ENCODE measurements at places on chromosomes 16 and 17.

- DNase-seq = no peak
Observed at GRCh38 chr17:2024572-2025219, 438 bp downstream of the RTN4RL1 start.

GRCh38 chr17:2828397-2829038 is 32.3 kb downstream of the RAP1GAP2 start:
- DNase-seq = no peak

DNA sequence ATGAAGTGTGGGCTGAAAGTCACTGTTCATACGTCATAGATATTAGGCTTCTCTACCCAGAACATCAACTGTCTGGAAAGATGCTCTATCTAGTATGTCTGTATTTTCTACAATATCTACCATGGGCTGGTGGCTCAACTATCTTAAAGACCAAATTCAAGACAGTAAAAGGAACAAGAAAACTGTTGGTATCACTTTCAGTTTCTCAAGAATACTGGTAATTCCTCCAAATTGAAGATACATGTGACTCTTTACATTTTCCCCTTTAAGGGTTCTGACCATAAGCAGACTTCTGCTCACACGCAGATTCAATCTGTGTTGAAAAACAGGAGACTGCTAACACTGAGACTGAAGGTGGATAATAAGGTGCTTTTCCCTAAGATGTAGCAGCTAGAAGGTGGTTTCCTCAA is 24.2 kb downstream of the XPO6 start:
- DNase-seq = no peak

- no peak for DNase-seq
Observed at GRCh38 chr16:64295466-64295865, 826.4 kb downstream of the CDH11 start.

DNA sequence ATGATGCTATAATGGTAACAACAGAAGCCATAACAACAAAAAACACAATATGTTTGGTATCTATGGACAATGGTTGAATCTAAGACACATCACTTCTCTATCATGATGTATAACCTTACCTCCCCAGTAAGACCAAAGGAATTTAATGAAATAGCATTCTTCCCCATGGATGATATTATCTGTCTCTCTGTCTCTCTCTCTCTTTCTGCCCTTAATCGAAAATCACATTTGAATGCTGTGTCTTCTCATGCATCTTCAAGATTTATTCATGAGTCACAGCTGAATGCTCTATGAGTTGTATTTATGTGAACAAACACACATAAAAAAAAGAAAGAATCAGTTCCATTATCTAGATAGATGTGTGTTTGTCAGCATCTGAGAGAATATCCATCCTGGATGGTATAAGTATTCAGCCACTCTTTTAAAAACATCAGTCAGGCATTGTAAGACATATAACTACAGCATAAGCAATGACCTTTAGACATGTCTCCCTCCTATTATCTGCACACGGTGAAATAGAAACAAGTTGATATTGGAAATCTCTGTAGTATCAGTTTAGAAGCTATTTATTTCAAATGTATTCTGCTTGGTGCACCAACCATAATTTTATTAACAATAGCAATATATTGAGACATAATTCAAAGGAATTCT is 433.3 kb downstream of the TOX3 start:
- DNase-seq = no peak

DNA sequence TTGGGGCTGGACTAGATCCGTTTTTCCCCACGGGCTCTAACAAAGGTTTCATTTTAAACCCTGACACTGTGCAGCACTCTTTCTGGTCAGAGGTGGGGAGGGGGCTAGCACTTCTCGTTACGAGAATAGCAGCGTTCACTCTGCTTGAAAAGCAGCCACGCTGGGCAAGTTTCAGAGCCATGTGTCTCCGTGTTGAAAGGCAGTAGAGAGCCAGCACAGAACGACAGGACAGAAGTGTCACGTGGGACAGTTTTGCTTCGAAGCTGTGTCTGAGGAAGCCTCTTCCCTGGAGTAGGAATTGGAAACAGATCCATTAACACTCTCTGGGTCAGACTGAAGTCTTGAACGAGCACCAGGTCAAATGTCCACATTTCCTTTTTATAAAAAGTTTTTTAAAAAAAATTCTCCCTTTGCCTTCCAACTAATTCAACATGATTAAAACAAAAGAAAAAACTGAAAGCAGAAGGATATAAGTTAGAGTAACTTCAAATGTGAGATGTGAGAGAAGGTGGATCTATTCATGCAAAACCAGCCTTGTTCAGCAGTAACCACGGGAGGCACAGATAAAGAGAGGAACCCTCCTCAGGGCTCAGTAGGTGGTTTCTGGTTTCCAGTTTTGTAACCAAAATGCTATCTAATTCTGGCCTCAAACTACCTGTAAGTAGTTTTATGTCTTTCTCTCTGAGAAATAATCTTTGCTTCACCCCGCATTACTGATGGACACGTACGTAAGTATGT is 65.0 kb downstream of the SMG6 start:
- no peak for DNase-seq

- no peak for DNase-seq
Observed at GRCh38 chr17:55735731-55736405, 13.2 kb upstream of the TMEM100 start.

DNA sequence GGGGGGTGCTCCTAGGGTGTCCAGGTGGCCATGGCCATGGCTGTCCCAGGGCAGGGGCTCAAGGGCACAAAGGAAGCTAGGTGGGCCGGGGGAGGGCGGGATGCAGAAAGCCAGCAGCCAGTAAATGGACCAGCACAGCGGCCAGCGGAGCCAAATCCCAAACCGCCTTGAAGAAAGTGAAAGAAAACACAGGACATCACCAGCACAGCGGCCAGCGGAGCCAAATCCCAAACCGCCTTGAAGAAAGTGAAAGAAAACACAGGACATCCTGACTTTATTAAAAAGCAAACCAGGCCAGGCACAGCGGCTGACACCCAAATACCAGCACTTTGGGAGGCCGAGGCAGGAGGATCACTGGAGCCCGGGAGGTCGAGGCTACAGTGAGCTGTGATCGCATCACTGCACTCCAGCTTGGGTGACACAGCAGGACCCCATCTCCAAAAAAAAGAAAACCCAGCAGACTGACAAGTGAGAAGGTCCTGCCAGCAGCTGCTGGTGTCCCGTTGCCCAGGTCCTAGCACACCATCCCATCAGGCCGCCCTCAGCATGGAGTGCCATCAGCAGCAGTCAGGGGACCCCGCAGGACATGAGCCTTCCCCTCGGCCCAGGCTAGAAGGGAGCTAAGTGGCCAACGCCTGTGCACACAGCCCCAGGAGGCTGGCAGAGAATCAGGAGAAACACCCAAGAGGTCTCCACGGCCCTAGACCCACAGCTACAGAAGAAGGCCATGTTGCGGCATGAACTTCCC is 17.0 kb downstream of the SLC38A10 start:
- no peak for DNase-seq

- DNase-seq = no peak
Observed at GRCh38 chr17:46158323-46159296, 34.6 kb downstream of the KANSL1 start.

- no peak for DNase-seq
Observed at GRCh38 chr17:55661256-55661758, 61.4 kb downstream of the TMEM100 start.

DNA sequence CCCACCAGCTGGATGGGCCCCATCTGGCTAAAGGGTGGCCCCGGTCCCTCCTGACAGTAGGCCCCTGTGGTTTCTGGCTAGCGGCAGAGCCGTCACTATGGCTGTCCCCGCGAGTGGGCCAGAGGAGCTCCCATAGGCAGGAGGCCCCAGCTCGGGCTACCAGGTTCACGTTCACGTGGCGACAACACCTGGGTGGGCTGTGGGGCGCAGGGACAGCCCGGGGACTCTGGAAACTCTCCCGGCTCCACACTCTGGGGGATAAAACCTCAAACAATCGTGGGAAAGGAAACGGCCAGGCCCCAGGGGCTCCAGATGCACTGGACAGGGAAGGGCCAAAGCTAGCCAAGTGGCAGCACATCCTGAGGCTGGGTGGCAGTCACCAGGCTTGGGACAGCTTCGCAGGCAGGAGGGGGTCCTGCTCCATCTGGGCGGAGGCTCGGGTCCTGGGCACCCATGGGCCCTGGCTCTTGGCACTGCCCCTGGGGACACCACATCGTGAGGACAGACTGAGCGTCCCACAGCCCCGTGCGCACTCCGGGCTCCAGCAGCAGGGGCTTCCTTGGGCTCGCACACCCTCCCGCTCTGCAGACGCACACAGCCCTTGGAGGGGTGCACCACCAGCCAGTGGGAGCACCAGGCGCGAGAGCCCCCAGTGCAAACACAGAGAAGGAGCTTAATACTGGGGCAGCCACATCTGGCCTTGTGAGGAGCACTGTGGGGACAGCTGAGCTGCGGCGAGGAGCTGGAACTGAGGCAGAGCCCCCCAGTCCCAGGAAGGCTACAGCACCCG is 4.4 kb downstream of the RNF166 start:
- DNase-seq = no peak

- DNase-seq = no peak
Observed at GRCh38 chr17:75396025-75396424, 9.5 kb downstream of the GRB2 start.

- DNase-seq = no peak
Observed at GRCh38 chr17:80593181-80593580, 48.5 kb downstream of the RPTOR start.

DNA sequence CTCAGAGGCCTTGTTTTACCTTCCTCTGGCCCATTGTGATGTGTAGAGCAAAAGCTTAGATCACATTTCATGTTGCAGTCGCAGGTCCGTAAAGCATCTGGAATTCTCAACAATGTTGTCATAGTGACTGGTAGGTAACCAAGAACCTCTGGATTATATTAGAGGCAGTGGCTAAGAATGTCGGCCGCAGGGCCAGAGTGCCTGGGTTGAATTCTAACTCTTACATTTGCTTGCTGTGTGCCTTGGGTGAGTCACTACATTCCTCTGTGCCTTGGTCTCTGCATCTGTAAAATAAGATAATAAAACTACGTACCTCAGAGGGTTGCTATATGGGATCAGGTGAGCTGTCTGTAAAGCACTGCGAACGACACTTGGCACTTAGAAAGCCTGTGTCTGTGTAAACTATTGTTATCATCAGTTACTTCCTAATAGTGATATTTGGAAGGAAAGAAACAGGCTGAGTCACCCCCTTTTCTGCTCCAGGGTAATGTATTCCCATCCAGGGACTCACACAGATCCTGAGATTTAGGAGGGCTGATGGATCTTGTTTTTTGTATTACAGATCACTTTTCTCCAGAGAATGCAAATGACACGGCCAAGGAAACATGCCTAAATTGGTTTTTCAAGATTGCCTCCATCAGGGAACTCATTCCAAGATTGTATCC is 52.2 kb downstream of the VPS35L start:
- no peak for DNase-seq

DNA sequence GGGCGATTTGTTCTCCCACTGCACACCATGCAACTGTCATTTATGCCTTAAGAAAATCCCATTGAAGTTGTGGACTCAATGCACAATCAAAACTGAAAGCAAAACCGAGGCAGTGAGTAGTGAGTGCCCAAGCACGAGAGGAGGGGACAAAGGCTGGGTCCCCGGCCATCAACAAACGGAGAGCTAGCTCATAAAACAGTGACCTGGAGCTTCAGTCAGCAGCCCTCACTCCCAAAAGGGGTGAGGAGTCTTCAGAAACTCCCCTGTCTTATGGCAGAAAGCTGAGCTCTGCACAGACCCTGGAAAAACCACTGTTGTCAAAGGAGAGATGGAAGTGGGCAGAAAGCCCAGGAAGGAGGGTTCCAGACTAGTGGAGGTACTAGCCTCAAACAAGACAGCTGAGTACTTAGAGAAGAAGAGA is 96.9 kb downstream of the ADCY9 start:
- DNase-seq = no peak

DNA sequence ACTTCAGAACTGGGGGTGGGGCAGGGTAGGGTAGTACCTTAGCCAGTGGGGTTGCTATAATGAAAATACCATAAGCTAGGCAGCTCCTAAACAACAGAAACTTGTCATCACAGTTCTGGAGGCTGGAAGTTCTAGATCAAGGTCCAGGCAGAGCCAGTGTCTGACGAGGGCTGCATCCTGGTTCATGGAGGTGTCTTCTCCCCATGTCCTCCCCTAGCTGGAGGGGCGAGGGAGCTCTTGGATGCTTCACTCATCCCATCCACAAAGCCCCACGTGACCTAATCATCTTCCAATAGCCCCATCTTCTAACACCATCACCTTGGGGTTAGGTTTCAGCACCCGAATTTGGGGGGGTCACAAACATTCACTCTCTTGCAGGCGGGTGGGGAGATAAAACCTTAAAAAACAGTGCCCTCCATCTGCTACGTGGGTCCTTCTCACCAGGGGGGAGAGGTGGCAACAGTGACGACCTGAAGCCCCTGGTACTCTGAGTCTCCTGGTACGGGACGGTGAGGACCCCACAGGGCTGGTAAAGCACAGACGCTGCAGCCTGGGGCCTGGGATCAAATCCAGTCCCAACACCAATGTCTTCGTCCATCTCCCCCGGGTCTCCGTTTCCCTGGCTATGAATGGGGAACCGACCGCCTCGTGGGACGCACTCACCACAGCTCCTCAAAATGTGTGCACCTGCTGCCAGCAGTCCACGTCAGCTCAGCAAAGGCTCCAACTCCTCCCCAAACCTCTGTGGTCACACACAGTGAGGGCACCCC is 22.8 kb downstream of the RAB40B start:
- DNase-seq = no peak

DNA sequence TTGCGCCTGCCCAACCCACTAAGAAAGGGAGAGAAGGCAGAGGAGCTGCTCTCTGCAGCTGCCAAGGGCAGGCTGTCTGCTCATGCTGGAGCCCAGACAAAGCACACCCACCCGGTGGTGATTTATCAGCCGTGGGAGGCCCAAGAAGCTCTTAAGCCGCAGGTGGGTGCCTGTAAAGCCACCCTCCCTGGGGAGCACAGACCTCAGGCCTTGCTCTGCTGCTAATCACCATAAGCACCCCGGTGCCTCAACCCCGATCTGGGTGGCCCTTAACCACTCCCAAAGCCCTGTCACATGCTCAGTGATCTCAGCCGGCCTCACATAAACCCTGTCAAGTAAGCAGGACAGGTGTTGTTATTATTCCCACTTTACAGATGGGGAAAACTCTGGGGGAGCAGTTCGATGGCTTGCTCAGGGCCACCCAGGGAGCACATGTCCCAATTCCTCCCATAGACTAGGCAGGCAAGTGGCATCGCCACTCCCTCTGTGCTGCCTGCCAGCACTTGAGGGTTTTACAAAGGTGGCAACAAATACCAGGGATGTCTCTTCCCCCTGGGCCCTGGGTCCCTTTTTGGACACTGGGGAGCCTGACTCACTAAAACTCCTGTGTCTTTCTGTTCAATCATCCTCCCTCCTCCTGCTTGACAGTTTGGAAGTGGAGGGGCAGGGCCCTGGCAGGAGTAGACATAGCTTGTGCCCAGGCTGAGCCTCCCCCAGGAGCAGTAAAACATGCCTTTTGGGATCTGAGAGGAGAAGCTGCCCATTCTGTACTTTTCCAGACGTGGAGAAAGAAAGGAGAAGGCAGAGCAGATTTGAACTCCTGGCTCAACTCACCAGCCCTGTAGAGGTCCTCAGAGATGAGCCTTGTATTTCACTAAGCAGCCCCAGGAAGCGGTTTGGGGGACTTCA is 299.3 kb downstream of the SOX9 start:
- DNase-seq = no peak

All from GOT3 (cell line).